ENCODE measurements at places on chromosomes 2 and 18. TPM values are rescaled to one million over a fixed set of nuclear protein-coding genes. Genes with fewer than 3 reads are reported as not detected.

Gene NPHP1
- total RNA-seq, result 2.2 TPM

Gene RFTN2
- 6.8 TPM for total RNA-seq

Gene CYTIP
- 16.0 TPM for total RNA-seq

Gene IL36G
- not detected for total RNA-seq

Gene SERPINB3
- total RNA-seq, result not detected

Gene SATB2
- total RNA-seq, result 8.3 TPM

Gene ZNF892
- total RNA-seq, result 3.6 TPM

Gene HOXD3
- 5.3 TPM for total RNA-seq

Gene IL36B
- total RNA-seq, result not detected

Gene DNAJC5G
- total RNA-seq, result not detected

Gene CEBPZOS
- total RNA-seq, result 40.2 TPM

Gene INPP5D
- total RNA-seq, result 28.8 TPM

Gene SLC5A7
- not detected for total RNA-seq

Gene HTR2B
- total RNA-seq, result 2.2 TPM

Gene RAB3GAP1
- 39.2 TPM for total RNA-seq

Gene SCTR
- total RNA-seq, result not detected

Gene GLB1L
- 13.5 TPM for total RNA-seq

Gene PPP1R1C
- not detected for total RNA-seq

Gene IL36A
- not detected for total RNA-seq

Gene FRZB
- 5.5 TPM for total RNA-seq

Gene NOL4
- not detected for total RNA-seq

Gene CPS1
- 3.8 TPM for total RNA-seq

Gene TMEM200C
- total RNA-seq, result 0.32 TPM

Data from mesenteric fat pad (tissue), 1 donor.